ENCODE measurements at places on chromosomes 4 and X.

- no peak for DNase-seq
These were observed 3.1 kb upstream of the ZFX start for GRCh38 chrX:24146283-24146949.

DNA sequence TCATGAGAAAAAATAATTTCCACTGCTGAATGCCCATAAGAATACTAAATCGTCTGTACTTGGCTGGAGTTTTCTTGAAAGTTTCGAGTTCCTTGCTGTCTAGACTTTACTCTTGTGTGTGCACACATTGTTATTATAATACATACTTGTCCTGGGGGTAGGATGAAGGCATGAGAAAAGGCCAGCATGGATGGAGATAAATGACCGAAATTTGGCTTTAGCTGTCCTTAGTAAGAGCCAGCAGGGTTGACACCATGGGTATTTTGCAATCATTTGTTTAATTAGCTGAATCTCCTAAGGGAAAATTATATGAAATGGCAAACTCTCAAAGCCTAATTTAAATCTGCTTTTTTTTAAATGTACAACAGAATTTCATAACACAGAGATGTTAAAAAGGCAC lies 641.6 kb downstream of the ADGRL3 start:
- DNase-seq = no peak

- DNase-seq = no peak
These were observed 71.4 kb downstream of the AREG start for GRCh38 chr4:74516303-74516702.

GRCh38 chr4:3710451-3711182 lies 55.6 kb upstream of the ADRA2C start:
- DNase-seq = no peak

DNA sequence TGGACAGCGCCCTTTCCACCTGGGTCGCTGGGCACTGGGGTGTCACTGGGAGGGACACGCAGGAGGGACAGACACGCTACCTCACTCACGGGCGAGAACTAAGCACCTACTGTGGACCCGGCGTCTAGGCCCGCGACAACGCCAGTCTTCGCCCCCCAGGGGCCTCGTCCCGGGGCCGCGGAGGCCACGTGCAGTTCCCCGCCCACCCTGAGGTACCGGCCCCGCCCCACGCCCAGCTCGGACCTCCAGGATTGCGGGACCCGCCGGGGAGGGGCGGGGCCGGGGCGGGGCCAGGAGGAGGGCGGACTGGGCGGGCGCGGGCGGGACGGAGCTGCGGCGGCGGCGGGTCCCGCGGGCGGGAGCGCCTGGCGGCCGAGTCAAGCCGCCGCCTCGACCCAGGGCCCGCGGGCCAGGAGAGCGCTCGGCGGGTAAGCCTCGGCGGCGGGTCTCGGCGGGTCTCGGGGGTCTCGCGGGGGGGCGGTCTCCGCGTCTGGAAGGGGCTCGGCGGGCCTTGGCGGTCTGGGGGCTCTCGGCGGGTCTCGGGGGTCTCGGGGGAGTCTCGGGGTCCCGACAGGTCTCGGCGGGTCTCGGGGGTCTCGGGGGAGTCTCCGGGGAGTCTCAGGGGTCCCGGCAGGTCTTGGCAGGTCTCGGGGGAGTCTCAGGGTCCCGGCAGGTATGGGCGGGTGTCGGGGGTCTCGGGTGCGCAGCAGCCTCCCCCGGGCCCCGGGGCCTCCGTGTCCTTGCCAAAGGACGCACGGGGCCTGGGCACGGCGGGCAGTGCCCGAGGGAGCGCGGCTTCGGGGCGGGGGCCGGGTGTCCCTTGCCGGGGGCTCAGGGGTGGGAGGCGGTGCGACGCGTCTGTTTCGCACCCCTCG lies at the start of gene SH3BP2:
Gene SH3BP2, plus strand, starts transcription at position 375 of the 875 bp plus-strand sequence. CDS start 27,533 bp downstream, outside the sequence.
- DNase-seq = no peak

- no peak for DNase-seq
These were observed 1337.8 kb upstream of the DIAPH2 start for GRCh38 chrX:95346856-95347255.

GRCh38 chr4:23232987-23233386 lies 540.2 kb downstream of the GBA3 start:
- DNase-seq = no peak

DNA sequence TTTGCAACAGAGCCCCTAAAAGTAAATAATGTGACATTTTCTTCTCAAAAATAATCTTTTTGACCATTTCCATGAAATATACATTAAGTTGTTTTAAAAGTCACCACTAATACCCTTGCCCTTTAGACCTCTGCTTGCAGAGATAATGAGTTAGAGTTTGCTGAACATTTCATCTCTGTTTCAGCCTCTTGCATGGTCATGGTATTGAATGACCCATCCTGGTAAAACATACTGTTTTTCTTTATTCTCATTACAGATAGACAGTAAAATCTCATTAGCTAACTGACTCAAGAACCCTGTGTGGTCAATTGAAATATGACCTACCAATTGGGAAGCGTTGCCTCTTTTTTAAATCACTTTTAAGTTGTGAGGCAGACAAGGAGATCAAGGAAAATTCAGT lies 916.7 kb downstream of the PDHA2 start:
- no peak for DNase-seq

DNA sequence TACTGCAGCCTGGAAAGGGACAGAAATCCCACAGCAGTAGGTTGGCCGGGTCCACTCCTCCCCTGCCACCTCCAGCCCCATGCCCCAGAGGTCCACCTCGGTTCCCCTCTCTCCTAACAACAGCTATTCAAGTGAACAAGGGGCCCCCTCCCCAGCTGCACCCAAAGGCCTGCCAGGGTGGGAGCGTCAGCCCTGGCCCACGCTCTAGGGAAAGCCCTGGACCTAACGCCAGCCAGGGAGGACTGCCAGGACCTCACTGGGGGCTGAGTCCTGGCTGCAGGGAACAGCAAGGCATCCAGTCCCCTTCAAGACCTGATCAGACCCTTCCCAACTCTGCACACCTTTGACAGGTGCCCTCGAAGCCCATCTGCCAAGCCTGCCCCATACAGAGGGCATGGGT lies 13.2 kb downstream of the SLC6A8 start:
- no peak for DNase-seq

GRCh38 chrX:150199803-150200202 lies 163.3 kb upstream of the MAMLD1 start:
- DNase-seq = no peak

GRCh38 chr4:11053601-11054220 lies 369.1 kb upstream of the CLNK start:
- DNase-seq = no peak

- DNase-seq = peak; percentile 28
These were observed 126.3 kb downstream of the AASDH start for GRCh38 chr4:56261027-56261426.

DNA sequence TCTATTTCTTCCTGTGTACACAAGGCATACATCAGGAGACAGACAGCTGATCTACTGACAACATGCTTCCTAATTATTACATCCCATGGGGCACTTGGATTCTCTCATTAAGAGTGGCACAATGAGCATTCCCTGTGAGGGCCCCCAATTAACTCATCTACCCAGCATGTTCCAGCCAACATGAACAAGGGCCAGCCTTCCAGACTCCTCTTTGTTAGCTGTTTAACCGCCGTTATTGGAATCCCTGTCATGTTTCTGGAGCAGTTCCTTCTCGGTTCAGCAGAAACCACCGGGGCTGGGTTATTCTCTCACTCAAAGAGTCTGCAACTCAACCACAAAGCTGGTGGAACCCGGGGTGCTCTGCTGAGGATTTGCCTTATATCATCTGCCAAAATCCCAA lies 9.9 kb upstream of the GPM6B start:
- DNase-seq = no peak

- DNase-seq = no peak
These were observed 670.1 kb upstream of the LCORL start for GRCh38 chr4:18691431-18692200.

GRCh38 chrX:39361736-39362135 lies 560.5 kb downstream of the MID1IP1 start:
- no peak for DNase-seq

GRCh38 chr4:85946821-85947220 lies 413.0 kb downstream of the MAPK10 start:
- DNase-seq = no peak

DNA sequence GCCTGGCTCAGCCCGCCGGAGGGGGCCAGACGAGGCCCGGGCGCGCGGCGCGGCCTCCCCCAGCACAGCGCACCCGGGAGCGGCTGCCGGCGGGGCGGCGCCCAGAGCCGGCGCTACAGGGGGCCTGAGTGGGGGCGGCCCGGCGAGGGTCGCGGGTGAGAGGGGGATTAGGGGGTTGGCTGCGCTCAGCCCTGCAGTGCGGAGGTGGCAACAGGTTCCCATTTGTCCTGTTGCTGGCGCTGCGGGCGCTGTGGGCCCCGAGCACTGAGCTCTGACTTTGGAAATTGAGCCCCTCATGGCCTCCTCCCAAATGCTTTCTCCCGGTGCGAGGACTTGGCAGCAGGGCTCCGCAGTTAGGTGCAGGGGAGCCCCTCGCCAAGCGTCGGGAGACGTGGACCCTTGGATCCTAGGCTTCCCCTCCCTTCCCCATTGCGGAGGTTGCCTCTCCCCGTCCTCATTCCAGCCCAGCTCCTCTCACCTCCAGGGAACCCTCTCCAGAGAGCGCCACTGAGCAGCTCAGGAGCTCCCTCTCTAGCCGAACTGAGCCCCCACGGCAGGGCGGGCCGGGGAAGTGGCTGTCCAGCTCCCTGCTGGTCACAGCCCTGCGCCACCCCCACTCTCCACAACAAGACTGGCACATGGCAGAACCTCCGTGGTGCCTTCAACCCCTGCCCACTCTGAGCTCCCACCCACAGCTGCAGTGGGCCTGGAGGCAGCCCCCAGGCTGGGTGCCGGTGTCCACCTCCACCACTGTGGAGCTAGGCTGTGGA lies 2.5 kb upstream of the DUSP9 start:
- no peak for DNase-seq

DNA sequence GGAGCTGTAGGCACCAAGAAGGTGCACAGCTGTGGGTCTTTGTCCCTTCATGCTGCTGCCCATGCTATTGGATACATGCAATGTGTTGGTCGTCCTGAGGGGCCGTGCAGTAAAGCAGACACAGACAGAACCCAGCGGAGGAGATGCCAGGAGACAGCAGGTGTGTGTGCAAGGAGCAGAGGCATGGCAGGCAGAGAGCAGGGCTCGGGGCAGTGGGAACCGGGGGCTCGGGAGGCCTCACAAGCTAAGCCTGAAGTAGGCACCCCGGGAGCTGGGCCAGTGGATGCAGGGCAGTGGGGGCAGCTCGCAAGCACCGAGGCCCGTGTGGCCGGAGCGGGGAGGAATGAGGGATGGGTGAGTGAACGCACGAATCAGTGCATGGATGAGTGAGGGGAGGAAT lies 13.2 kb downstream of the HTRA3 start:
- no peak for DNase-seq

DNA sequence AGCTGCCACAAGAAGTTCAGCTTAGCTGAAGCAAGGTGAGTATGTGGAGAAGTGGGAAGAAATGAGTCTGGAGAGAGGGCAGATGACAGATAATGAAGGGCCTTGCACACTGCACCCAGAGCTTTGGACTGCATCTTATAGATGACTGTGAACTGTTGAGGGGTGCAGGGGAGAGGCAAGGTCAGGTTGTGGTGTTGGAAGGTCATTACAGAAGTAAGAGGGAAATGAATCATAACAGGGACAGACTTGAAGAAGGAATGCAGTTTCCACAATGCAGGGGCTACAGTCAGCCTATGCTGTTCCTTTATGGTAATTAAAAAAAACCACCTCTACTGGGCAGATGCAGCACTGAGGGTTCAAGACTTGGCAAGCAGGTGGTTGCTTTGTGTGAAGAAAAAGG lies 4.8 kb upstream of the IGFBP7 start:
- DNase-seq = no peak

GRCh38 chr4:23166919-23167318 lies 474.2 kb downstream of the GBA3 start:
- no peak for DNase-seq

DNA sequence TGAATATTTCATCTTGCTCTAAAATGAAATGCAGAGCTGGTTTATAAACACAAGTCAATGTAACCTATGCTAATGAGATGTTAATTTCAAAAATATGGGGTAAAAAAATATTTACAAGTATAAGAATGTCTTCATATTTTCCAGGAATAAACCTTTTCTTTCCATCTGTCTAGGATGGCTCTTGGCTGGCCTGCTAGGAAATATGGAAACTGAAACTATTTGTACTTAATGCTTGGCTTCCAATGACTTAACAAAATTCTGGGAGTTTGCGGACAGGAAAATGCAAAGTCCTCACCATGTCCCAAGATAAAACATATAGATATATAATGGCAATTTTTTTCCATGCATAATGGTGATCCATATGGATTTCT lies 168.1 kb downstream of the SCFD2 start:
- DNase-seq = no peak

DNA sequence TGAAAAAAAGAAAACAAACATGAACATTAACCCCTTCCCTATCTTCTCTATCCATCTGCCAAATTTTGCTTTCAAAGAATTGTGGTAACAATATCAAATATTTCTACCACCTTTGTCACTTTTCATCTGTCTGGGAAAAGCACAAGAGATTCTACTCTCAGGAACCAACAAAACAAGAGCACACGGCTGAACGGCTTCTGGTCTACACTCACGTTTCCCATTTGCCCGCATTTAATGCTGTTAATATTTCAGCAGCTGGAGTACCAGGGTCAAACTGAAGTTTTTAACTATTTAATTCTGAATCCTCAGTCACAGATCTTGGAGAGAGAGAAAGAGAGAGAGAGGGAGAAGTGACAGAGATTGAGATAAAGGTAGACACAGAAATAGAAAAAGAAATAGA lies 91.4 kb downstream of the UNC5C start:
- no peak for DNase-seq

DNA sequence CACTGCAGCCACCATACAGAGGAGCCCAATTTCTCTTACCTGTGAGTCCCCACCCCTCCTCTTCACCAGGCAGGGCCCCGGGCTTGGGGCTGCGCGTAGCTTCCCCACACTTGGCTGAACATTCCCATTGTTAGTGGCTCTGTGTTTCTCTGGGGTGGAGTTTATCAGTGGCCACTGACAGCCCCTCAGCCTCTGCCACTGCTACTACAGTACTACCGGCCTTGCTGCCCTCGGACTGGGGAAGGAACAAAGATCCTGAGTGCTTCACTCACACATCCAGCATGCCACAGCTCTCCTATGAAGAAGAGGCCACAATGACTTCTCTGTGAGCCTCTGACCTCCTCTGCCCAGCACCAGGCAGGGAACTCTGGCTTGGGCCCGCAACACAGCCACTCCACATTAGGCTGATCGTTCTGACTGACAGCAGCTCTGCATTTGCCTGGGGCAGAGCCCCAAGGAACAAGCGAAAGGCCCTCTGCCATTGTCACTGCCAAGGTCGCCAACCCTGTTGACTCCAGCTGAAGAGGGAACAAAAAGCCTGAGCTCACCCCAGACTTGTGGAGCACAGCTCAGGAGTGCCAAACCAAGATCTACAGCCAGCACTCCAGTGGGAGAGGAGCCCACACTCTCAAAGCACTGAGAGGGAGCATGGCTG lies 24.0 kb downstream of the ABCB7 start:
- DNase-seq = no peak

Measured in KG1 (cell line).